ENCODE measurements at places on chromosomes 6 and 20. TPM values are rescaled to one million over a fixed set of nuclear protein-coding genes. Genes with fewer than 3 reads are reported as not detected.

Gene APMAP
- total RNA-seq: 182 TPM

Gene TNXB
- 0.56 TPM for total RNA-seq

Gene ASIP
- not detected for total RNA-seq

Gene PLN
- not detected for total RNA-seq

Gene GNL1
- 29.2 TPM for total RNA-seq

Gene FILIP1
- 0.28 TPM for total RNA-seq

Gene NOTCH4
- 0.95 TPM for total RNA-seq

Gene ALDH8A1
- total RNA-seq: 0.17 TPM

Gene KCNK15
- total RNA-seq: 0.23 TPM

Gene TPD52L1
- total RNA-seq: 50.0 TPM

Gene PDE10A
- 22.6 TPM for total RNA-seq

Gene SUMO4
- not detected for total RNA-seq

Measured in A549 treated with AZD2906 at 1 μM for 4 hours (cell line).